Fibroblast of mammary gland (primary cell): ENCODE measurements at places on chromosomes 16 and 17.

- DNase-seq: peak; percentile 11
Measured at GRCh38 chr17:37212179-37212578, 163.6 kb upstream of the C17orf78 start.

- no peak for DNase-seq
Measured at GRCh38 chr17:27993723-27994310, 48.7 kb upstream of the NLK start.

GRCh38 chr16:72992142-72992601 is 55.8 kb downstream of the ZFHX3 start:
- DNase-seq: no peak

DNA sequence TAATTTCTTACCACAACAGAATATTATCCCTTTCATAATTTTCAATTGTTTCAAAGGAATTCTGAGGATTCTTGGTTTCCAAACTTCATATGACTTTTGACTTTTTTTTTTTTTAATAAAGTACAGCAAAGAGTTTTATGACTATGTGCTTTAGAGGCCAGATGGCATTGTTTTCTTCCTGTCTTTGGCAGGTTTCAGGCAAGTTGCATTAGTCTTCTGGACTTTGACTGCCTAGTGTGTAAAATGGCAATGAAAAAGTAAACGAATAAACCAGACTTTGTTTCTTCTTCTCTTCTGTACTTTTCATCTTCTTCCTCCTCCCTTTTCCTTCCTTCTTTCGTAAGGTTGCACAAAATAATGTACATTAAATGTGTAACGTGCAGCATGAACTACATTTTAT is 172.6 kb upstream of the RBFOX1 start:
- no peak for DNase-seq

GRCh38 chr16:57084996-57085395 is 7.4 kb upstream of the CPNE2 start:
- DNase-seq: no peak

GRCh38 chr17:51467336-51467735 is 207.0 kb downstream of the UTP18 start:
- DNase-seq: no peak

- peak; percentile 89 for DNase-seq
Measured at GRCh38 chr16:84806256-84806889, 13.4 kb upstream of the CRISPLD2 start.

GRCh38 chr17:73757420-73757819 is 113.2 kb upstream of the SDK2 start:
- DNase-seq: no peak

GRCh38 chr17:74485022-74485743 is 18.7 kb downstream of the CD300A start:
- DNase-seq: no peak

- peak; percentile 37 for DNase-seq
Measured at GRCh38 chr17:67442787-67443624, 65.9 kb downstream of the PITPNC1 start.

DNA sequence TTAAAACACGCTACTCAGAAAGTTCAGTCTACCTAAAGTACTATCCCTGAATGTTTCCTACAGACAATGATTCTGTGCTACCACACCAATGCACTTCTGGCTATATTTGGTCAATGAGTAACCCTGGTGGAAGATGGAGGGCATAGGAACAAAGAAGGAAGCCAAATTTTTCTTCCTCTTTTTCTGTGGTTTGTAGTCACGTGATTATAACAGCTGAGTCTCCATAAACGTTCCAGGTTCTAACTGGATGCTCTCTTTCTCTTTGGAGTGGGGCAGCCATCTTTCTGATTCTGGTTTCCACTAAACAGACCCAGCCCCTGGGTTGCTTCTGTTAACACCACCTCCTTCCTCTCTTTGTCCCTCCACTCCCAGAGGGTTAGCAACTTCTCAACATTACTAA is 274.9 kb downstream of the CDH11 start:
- no peak for DNase-seq

GRCh38 chr16:30186444-30186781 is 3.0 kb downstream of the CORO1A start:
- no peak for DNase-seq

- DNase-seq: no peak
Measured at GRCh38 chr17:61160204-61160603, 239.4 kb upstream of the TBX2 start.

GRCh38 chr17:32398946-32399345 is 45.4 kb upstream of the PSMD11 start:
- no peak for DNase-seq

DNA sequence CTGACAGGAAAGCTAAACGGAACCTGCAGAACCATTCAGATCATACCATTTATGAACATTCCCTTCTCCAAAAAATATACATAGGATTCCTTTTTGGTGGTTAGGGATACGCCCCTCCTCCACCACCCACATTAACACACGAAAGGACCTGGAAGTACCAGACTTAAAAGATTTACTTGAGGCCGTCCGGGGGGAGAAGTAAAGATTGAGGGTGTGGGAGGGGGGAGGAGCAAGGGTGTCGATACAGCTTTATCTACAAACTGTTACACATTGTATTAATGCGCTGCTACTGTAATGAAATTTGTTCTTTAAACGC is 537 bp downstream of the PALB2 start:
- peak; percentile 11 for DNase-seq

GRCh38 chr17:81074875-81075274 is 39.9 kb downstream of the BAIAP2 start:
- no peak for DNase-seq

- no peak for DNase-seq
Measured at GRCh38 chr17:79971651-79972050, 64.0 kb downstream of the TBC1D16 start.

GRCh38 chr16:86874141-86874540 is 295.8 kb downstream of the FOXL1 start:
- DNase-seq: peak; percentile 32

DNA sequence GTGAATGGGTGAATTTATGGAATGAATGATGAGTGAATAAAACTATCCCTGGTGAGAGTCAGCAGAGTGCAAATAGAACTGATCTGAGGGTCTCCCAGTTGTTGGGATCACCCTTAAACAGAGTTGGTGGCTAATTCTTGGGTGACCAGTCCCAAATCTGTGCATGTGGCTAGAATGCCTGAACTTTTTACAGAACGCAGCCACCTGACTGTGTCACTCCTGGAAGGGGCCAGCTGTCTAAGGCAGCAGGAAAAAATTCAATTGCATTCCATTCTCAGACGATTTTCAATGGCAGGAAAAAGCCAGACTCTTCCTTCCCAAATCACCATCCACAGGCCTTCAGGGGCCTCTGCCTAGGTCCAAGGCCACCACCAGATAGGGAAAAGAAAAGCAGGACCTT is 43.5 kb downstream of the BEAN1 start:
- DNase-seq: no peak

- DNase-seq: peak; percentile 58
Measured at GRCh38 chr17:10247810-10248209, 49.4 kb upstream of the GAS7 start.

- DNase-seq: peak; percentile 93
Measured at GRCh38 chr17:42405963-42406495, 17.0 kb downstream of the CAVIN1 start.

GRCh38 chr17:58383892-58384462 is 32.0 kb upstream of the SUPT4H1 start:
- DNase-seq: no peak

GRCh38 chr17:45812102-45812501 is 28.0 kb downstream of the CRHR1 start:
- peak; percentile 13 for DNase-seq

DNA sequence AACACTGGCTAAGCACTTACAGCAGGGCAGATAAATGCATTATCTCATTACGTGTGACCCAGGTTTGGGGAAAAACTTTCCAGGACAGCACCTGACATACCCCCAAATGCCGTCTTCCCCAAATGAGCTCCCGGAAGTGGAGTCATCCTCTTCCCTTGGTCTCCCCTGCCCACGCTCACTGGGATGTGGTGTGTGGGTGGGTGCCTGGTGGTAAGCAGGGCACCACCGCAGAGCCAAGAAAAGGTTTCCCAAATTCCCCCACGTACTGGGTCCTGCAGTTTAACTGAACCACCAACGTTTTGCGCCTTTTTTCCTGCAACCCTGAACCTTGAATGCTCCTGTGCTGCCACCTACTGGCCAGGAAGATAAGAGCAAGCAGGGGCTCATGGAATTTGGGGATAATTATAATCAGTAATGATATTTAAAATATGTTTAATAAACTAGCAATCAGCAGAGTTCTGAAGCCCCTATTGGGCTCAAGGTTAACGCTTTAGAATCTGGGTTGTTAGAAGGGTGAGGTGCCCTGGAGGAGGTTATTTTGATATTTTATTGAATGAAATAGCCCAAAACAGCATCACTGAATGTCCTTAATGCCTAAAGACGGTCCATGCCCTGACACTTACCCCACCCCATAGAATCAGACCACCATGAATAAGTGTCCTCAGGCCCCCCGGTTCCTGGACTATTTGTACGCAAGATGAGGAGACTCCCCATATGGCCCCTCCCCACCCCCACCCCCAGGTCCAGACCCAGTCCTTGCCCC is 8.0 kb downstream of the SPPL2C start:
- DNase-seq: peak; percentile 56

GRCh38 chr16:26118575-26118974 is 426.8 kb downstream of the HS3ST4 start:
- DNase-seq: no peak

DNA sequence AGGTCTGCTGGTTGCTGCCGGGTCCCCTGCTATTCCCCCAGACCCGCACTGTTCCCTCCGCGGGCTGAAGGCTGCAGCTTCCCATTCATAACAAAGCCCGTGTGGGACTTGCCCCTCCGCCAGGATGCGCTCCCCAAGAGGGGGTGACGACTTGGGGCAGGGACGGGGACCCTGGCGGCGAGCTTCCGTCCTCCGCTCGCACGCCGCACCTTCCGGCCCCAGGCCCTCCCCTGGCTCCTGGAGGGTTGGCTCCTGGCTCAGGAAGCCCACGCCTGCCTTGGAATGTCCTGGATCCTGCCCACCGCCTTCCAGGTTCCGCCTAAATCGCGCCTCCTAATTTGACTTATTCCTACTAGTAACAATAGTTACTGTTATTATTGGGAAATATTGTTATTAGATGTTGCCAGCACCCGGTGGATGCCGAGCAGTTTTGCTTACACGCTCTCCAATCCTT is 1.1 kb upstream of the TFAP4 start:
- peak; percentile 41 for DNase-seq

DNA sequence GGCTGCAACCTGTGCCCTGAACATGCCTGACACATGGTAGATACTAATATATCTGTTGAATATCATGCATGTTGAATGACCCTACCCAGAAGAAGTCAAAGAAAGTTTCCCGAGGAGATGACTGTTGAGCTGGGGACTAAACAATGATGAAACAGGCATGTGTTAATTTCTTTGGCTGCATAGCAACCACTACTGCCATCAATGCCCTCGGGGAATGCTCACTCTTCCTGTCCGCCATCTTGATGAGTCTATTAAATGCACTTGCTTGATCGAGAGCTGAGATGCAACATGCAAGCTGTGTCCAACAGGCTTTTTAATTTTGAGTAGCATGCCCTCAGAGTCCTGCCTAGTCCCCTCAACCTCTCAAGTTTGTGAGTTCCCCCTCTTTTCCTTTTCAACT is 31.3 kb downstream of the GRIN2A start:
- DNase-seq: peak; percentile 7

DNA sequence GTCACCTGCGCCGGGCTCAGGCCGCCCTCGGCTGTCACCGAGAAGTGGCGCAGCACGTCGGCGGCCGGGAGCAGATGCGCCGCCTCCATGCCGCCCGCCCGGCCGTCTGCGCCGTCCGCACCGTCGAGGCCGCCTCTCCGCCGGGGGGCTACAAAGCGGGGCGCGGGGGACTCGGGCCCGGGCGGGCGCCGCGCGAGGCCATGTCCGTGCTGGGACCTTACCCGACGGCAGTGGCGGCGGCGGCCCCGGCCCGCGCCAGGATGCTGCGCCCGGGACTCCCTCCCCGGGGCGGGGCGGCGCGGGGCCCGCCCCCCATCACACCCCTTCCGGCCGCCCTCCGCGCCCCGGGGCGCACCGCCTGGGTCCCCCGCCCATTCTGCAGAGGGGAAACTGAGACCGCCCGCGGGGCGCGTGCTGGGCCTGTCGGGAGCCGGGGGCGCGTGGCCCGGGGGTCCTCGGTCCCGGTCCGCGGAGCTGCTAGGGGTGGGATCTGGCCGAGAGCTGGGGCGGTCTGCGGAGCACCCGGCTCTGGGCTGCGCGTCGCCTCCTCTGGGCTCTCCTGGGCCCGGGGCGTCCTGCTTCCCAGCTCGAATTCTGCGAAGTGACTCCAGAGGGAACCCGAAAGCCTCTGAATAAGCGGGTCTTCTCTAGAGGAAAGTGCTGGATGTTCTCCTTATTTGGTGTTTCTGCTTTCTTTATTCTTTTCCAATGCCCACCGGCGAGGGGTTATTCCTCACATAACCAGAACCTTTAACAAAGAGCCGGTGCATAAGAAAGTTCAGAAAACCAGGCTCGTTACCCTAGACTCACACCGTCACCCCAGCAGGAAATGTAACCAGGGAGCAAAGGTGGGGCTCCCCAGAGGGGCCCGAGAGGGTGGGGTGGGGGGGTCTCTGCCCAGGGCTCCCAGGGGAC is at the start of gene ATP2A3:
TSS of gene ATP2A3 (minus strand) at position 235 of the 915 bp plus-strand sequence. CDS start at position 89, 146 bp downstream.
- DNase-seq: no peak

DNA sequence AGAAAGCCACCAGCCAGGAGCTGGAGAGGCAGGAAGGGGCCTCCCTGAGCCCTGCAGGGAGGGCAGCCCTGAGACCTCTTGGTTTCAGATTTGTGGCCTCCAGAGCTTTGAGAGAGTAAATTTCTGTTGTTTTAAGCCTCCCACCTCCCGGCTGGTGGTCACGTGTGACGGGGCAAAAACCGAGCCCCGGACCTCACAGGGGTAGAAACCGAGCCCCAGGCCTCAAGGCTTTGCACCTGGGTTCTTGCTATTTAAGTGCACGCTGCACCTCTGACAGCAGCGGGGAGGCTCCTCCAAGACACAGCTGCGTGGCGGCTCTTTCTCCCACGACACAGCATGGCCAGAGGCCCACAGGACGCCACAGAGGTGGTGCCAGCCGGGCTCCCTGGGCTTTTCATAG is 17.4 kb upstream of the ZC3H18 start:
- DNase-seq: no peak

GRCh38 chr17:1957037-1957436 is 68.1 kb downstream of the RTN4RL1 start:
- peak; percentile 31 for DNase-seq

DNA sequence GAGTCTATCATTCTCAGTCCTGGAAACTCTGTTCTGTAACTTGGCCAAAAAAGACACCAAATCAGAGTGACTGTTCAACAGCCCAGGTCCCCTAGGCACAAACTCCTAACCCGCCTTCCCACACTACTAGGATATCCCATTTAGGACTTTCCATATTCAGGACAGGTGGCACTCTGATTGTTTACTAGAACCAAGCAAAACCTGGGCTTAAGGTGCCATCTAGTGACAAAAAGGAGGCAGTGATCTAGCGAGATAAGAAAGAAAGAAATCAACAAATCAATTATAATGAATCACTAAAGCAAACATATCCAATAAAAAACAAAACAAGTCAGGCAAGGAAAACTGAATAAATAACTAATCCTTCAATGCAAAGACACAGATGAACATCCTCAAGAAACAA is 203.9 kb downstream of the CEP112 start:
- DNase-seq: peak; percentile 48

GRCh38 chr16:88585269-88585668 is 15.1 kb downstream of the ZC3H18 start:
- DNase-seq: no peak
